Suppressor macrophage treated with lipopolysaccharide for 1 hour (primary cell): ENCODE measurements at places on chromosomes 3 and 15.

DNA sequence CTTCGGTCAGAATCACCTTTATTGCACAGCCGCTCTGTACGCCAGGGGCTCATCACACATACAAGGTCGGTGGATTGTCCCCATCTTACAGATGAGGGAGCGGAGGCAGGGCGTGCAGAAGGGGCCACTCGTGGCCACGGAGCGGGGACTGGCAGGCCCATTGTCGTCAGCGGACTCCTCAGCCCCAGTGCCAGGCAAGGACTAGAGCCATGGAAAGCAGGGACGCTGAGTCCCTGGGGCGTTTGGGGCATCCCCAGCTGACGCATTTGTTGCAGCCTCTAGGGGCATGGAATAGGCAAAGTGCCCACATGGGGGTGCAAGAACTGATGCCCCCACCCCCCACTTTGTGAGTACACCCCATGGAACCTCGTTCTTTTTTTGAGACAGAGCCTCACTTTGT is 29.8 kb upstream of the FURIN start:
- no peak for DNase-seq

DNA sequence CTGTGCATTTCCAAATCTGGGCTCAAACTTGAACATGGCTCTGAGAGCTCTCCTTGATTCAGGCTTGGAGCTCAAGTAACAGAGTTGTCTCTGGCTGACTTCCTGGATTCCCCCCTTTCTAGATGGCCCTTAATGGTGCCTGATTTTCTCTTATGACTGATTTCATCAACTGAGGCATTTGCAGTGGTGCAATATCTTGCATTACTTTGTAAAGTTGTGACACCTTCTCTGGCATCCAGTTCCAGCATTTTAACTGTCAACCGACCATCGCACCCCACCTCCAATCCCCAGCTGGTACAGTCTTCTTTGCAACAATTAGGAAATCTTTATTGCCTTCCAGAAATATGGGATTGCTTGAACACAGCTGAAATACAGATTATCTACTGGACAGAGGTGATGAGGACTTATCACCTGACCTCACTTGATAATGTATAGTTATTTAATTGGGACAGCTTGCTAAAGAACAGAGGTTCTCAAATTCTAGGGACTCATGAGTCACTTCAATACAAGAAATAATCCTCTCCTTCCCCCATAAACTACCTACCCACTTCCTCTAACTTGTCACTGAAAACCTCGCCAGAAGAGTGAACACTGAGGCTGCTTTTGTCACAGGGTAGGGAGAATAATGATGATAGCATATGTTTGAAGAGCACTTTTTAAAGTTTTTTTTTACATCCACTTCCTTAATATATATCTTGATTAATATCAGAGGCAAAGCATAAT is 41.8 kb downstream of the FILIP1L start:
- peak; percentile 76 for DNase-seq

DNA sequence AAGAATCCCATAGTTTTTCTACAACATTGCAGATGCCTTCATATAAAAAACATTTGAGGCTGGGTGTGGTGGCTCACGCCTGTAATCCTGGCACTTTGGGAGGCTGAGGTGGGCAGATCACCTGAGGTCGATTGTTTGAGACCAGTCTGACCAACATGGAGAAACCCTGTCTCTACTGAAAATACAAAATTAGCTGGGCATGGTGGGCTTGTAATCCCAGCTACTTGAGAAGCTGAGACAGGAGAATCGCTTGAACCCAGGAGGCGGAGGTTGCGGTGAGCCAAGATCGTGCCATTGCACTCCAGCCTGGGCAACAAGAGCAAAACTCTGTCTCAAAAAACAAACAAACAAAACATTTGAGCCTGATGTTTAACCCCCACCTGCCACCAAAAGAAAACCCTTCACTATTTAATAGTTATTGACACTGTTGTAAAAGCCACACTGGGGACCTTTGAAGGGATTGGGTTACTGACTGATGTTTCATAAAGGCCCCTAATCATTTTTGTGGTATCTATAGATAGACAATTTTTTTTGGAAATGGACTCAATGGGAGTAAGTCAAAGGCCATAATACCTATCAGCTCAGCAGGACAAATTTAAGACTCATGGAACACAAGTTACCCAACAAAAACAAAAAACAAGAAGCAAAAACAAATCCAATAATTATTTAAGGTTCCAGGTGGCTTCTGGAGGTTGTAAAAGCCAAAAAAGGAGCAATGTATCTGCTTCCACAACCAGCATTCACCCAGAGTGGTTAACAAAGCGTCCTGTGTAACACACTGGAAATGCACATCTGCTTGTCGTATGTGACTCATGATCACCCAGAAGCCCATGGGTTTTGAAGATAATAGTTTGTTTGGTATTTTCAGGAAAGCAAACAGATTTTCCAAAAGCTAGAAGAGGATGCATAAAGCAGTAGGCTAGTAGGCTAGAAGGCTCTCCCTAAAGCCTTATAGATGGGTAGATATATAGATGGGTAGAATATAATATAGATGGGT is 41.2 kb downstream of the CDCP1 start:
- no peak for DNase-seq

DNA sequence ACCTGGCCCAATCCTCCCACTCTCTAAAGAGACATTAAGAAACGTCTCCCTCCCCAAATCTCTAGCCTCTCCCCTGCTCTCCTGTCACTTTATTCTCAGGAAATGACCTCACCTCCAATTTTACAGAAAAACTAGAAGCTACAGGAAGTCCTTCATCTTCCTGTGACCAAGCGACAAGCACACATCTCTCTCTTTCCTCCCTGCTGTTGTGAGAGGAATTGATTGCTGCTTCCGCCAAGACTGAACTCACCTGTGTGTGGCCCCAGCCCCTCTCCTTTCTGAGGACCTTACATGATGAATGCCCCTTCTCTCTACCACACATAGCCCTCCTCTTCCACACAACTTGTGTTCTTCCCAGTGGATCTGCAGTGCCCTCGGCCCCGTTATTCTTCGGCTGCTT is 18.2 kb downstream of the DNAJB8 start:
- DNase-seq: no peak

- no peak for DNase-seq
These were observed 363.5 kb upstream of the NECTIN3 start for GRCh38 chr3:110708156-110708555.

- no peak for DNase-seq
These were observed 26.6 kb downstream of the USP50 start for GRCh38 chr15:50519740-50520425.

DNA sequence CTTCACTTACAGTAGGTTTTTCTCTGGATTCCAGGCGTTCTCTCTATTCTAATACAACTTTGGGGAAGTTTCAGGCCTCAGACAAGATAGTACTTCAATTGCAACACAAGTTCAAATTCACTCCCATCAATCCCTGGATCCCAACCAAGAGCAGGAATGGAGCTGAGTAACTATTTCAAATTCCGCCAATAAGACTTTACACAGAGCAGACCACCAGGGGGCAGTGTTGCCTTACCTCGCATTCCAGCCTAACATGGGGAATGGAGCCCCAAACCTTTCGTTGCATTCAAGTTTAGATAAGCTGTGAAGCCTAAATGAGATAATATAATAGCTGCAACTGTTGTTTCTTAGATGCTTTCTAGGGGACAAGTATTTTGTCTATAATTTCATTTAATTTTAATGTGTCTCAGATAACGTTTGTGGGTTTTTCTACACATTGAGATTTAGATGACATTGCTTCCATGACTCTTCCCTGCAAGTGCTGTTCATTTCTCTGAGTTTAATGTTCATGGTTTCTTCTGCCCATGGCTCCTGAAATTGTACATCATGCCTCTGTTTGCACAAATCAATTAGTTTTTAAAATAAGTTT is 186.7 kb downstream of the NSUN3 start:
- peak; percentile 85 for DNase-seq

DNA sequence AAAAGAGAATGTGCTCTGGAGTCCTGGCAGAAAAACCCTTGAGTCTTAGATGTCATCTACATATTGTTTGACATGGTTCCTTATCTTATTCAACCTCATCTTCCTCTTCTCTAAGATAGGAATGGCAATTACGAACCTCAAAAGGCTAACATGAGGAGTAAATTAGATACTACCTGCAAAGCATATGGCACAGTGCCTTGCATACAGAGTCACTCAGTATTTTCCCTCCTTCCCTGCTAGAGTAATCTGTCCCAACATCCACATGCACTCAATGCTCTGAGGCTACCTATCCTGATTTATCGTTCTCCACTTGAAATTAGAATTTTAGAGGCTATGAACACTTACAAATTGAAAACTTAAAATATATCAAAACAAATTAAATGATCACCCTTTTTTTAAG is 386.7 kb downstream of the RSL24D1 start:
- no peak for DNase-seq

DNA sequence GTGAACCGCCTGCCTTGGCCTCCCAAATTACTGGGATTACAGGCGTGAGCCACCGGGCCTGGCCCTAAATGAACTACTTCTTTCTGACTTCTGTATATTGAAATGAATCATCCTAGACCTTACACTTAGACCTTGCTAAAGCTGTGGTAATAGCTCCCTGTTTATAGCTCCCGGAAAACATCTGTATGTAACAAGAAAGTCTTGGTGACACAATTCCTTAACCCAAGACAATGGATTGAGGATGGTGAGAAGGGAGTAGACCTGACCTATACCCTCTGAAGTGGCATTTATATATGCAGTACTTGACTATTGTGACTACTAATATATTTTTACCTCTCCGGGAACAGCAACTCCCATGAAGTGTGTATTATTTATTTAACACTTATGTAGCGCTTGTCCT is 48.0 kb upstream of the TBL1XR1 start:
- DNase-seq: no peak

DNA sequence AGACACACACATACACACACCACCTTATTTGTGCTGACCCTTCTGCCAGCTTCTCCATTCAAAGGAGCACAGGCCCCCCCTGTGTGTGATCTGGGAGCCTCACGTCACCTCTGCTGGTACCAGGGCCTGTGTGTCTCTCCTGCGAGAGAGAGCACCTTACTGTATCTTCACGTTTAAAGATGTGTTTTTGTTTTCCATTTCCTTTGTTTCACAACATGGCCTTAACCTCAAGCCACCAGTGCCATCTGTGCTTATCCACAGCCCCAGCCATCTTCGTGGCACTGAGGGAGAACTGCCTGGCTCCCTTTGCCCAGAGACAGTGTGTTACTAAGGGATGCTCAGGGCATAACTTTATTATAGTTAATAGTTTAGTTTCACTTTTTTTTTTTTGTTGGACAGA is 52.3 kb downstream of the ABHD2 start:
- DNase-seq: no peak

DNA sequence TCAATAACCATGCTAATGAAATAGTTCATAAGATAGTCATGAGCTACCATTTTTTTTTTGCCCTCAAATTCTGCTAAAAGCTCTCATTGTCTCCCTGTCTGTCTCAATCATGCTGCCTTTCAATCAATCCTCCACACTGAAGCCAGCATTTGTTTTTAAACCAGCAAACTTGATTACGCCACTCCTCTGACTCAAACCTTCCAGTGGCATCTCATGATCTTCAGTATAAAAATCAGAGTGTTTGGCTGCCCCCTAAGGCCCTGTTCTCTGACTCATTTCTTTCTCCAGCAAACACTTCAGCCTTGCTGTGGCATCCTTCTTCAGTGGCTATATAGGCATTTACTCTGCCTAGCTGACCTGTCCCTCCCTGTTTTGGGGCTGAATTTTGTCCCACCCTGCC is 36.0 kb upstream of the EOMES start:
- peak; percentile 58 for DNase-seq

DNA sequence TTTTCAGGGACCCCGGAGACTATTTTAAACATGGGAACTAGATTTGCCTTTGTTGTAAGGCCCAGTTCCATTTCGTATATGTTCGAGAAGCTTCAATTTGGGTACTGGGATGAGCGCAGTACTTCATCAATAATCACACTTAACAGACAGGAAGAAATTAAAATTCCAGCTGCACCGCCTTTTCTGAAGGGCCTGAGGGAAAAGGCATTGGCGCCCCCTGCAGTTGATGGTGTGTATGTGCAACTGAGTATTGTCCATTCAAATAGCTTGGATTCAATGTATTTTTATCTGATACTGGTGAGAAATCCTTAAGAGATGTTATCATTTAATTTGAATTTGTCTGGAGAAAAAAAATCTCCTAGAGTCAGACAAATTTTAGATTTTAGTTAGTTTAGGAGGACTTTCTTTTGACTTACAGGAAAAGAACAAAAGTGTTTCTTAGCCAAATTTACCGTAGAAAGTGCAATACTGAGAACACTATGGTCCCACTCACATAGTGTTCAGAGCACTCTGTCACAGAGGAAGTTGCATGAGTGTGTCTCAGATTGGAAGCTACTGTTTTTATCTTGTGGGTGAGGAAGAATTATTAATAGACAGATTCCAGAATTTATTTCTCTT is 5.4 kb upstream of the ALDH1A2 start:
- DNase-seq: peak; percentile 78

GRCh38 chr3:105367063-105367405 is 325 bp downstream of the ALCAM start:
- DNase-seq: no peak

DNA sequence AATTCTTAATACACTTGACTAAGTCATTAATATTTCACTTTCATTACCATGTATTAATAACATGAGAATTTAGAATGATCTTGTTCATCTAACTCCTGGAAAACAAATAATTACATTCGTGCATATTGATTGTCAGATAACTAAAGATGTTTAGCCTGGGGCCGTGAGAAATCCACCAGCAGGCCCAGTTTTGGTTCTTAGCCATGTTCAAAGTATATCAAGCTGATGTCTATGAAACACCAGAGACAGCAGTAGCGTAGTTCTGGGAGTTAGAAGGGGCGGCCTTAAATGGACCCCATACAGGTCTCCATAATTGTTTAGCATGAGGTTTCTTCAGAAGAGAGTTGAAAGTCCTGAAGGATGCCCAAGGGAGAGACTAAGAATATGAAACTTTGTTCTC is 103.6 kb upstream of the DPH6 start:
- no peak for DNase-seq

- no peak for DNase-seq
These were observed 17.8 kb upstream of the MCCC1 start for GRCh38 chr3:183117056-183117455.

- no peak for DNase-seq
These were observed 17.1 kb downstream of the PCNP start for GRCh38 chr3:101591071-101591470.

- no peak for DNase-seq
These were observed 253.6 kb downstream of the OPA1 start for GRCh38 chr3:193846569-193846968.

DNA sequence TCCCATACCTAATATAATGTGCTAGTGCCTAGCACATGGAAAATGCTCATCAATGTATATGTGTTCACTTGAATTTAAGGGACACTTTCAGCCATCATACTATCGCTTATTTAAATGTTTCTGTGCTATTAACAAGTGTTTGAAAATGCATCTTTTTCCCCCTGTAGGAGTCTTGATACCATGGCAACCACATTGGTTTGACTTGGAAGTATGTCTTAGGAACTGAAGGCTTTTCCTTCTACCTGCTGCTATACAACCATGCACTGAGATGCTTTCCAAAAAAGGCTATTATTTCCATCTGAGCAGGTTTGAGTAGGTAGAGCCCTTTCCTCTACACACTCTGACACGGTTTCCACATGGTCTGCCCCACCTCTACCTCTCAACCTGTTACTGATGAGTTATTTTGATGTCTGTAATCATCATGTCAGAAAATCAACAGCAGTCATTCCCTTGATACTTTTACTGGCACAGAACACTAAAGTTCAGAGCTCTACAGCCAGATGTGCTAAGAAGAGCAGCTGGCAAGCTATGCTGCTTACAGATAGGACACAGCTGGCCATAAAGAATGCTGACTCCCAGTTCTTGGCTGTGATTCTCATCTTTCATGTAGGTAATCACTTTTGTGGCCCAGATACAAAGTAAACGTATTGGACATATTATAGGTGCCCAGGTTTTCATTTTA is 59.3 kb downstream of the RYR3 start:
- no peak for DNase-seq

GRCh38 chr3:53111822-53112221 is 18.4 kb downstream of the RFT1 start:
- no peak for DNase-seq
